ENCODE measurements at places on chromosomes 2 and 18.

- no peak for DNase-seq
These were observed 12.2 kb downstream of the CXCR2 start for GRCh38 chr2:218138047-218138446.

DNA sequence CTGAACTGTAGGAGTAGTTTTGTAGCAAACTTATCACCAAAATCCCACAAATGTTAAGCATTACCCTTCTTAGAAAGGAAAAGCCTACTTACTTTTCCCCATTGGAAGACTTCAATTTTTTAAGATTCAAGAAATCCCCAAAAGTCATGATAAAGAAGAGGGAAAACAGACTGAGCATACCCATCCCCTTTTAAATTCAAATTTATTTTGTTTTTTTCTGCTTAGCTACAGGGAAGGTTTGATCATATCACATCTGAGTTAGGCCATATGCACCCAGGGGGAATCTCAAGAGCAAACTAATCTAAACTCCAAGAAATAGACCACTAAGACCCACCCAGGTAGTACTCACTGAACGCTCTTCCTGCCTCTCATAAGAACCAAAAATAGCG lies 174.6 kb downstream of the TGIF1 start:
- DNase-seq: no peak

DNA sequence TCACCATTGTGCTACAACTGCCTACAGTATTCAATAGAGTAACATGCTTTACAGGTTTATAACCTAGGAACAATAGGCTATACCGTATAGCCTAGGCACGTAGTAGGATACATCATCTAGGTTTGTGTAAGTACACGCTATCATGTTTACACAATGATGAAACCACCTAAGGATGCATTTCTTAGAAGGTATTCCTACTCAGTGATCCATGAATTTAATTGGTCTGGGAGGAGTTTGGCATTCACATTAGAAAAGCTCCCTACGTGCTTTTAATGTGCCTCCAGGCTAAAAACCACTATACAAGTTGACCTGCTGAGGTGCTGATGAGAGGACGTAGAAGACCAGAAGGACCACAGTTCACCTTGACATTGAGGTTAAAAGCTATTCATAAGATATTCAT lies 154.5 kb upstream of the LRRTM1 start:
- no peak for DNase-seq

DNA sequence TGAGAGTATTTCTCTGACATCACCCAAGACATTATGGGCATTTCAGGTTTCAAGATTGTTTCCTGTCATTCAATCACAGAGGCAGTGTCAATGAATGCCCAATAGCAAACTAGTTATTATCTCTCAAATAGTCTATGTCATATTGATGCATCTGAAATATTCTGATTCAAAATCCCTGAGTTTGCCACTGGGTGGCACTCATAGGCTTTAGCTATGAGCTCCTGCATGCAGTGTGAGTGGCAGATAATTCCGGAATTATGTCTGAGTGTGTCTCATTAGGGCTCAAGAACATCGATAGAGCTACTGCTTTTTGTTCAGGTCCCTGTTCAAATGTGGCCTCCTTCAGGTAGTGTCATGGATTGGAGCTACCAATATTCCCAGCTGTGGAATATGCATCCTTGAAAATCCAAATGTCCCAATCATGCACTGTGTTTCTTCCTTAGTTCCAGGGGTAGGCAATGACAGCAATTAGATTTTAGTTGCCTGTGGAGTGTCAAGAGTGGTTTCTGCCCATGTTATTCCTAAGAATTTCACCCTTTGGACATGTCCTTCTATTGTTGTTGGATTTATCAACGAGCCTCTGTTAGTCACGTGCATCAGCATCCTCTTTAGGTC lies 7.8 kb upstream of the OR6B3 start:
- peak; percentile 83 for DNase-seq

DNA sequence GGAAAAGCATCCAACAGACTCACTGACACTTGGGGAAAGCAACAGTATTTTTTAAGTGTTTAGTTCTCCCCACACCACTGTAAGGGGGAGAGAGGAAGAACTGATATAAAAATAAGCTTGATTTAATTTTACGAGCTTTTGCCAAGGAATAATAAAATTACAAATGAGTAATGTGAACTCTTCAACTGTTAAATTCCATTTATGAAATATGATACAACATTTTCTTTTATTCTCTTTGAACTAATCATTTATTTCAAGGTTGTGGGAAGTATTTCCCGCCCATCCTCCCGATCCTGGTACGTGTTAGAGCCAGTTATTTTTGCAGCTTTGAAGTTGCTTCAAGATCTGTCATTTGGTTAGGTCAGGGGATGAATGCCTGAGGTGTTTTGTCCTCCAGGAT lies 35.2 kb downstream of the WDPCP start:
- no peak for DNase-seq

DNA sequence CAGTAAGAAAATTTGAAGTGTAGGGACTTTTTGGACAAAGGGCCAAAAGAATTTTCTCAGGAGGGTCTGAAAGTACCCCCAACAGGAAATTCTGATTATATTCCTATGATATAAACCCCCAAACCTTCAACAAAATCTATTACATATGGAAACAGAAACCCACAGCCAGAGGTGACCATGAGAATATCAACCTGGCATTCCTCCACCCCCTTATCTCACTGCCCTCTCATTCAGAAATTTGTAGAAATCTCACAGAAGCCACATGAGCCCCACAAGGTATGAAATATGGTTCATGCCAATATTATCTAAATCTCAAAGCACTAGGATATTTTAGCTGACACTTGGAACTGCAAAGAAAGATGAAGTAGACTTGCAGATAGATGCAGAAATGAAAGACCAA lies 31.0 kb upstream of the RBBP8 start:
- DNase-seq: no peak

DNA sequence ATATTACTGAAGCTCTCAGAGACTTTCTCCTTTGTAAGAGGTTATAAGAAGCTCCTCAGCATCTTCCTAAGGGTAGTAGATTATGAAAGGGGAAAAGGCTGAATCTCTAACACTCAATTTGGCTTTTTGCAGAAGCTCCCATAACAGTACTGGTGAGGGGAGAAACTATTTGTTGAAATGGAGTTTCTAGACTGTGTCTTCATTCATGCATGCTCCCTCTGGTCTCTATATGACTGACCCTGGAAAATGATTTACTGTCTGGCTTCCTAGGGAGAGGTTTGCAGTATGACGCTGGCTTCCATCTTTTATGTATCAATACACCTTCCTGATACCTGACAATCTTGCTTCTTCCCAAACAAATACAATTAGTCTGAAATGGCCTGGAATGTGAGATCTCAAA lies 63.9 kb downstream of the LDAH start:
- DNase-seq: no peak

DNA sequence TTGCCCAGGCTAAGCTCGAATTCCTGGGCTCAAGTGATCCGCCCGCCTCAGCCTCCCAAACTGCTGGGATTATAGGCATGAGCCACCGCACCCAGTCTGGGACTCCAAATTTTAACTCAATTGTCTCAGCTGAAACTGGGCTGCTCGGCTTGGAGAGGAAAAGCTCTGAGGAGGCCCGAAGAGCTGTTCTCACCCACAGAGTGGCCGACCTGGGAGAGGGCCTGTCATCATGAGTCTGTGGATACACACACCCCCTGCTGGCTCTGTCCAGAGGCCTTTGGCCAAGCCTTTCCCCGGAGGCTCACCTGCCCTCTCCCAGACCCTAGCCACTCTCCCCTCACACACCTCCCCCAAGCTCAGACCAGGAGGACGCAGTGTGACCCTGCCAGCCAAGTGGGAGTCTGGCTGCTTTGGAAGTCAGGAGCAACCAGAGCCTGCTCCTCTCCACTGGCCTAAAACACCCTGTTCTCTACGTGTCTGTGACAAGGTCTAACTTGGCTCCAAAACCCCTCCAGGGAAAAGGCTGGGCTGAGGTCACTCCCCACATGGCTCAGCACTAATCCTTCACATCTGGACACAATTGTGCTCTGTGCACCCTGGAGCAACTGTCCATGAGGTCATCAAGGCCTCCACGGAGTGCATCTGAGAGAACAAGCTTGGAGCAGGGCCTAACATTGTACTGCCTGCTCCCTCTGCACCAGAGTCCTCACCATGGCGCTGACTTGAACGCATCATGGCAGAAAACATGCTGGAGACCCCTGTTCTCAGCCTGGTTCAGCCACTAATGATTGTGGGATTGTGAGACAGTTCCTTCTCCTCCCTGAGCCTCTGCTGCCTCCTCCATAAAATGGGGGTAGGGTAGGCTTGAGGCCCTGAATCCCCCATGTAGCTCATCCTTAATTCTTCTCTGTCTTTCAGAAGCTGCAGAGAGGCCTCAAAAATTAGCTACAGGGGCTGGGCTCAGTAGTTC lies 49.9 kb upstream of the RAB6C start:
- DNase-seq: no peak

DNA sequence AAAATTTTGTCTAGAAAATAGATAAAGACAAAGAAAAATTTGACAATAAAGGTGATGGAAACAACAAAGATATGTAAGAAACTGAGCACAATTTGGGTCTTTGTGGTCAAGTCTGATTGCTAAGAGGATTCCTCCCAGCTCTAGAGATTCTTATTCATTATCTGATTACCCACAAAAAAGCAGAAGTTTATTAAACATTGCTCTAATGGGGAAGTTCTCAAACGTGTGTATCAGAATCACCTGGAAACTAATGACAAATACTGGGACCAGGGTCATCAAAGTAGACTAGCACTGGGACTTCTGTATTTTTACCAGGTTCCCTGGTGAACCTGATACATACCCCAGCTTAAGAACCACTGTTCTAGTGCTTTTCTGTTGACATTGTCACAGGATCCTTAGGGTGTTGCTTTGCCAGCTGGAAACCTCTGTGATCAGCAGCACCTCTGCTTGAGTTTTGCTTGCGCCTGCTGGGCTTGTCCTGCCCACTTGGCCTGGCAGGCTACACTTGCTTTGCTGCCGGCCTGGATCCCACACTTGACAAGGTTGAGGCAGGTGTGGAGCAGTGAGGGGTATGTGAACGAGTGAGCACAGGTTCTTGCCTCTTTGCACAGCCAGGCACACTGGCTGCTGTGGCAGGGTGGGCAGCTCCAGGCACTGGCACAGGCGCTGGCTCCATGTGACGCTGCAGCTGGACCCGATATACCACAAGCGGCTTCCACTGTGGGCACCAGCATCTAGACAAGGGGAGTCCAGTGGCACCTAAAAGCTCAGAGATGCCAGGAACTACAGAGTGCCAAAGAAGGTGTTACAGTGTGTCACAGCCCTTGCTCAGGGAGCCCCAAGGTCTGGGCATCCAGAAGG lies 6.2 kb upstream of the GORASP2 start:
- peak; percentile 60 for DNase-seq

- peak; percentile 70 for DNase-seq
These were observed 70.3 kb downstream of the HAUS1 start for GRCh38 chr18:46174342-46175041.

GRCh38 chr18:55268151-55268601 lies 308.9 kb upstream of the CCDC68 start:
- no peak for DNase-seq

DNA sequence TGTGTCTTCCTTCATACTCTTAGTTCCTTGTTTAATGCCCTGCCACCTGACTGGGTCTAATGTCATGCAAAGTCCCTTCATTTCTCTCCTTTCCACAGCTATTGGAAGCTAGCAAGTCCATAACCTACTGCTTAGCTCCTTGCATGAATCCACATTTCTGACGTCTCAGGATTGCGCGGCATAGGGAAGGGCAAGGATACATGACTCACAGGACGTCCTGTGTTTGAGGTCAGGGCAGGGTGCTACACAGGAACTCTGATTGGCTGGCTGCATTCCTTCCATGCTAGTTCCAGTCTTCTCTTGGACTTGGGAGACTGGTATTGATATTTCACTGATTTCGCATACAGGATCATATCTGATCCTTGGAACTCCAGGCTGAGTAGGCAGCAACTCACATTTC lies 137.9 kb downstream of the CDH2 start:
- DNase-seq: no peak

DNA sequence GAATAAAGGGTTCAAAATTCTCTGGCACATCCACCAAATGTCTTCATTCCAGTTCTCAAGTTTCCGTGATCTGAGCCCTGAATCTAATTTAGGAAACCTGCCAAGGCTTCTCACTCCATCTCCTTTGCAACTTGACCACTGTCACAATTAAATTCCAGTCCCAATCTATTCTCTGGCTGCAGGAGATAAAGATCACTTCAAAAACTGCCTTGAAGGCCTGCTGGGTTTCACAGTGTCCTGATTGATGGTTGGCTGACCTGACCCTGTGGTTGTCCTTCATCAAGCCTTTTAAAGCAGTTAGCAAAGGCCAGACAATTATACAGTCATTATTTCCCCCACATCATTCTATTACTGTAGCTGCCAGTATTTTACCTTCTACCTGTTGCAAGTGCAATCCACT lies 60.3 kb upstream of the DNAJC10 start:
- DNase-seq: no peak

- no peak for DNase-seq
These were observed 370.4 kb downstream of the MTX2 start for GRCh38 chr2:176639671-176640070.

- DNase-seq: peak; percentile 93
These were observed at the start of gene TEKT4 for GRCh38 chr2:94871226-94872087. Gene TEKT4, plus strand, starts transcription at chr2:94871430. Its CDS starts 150 bp downstream, at chr2:94871580.

GRCh38 chr2:26461601-26462023 lies 16.3 kb downstream of the OTOF start:
- DNase-seq: no peak

DNA sequence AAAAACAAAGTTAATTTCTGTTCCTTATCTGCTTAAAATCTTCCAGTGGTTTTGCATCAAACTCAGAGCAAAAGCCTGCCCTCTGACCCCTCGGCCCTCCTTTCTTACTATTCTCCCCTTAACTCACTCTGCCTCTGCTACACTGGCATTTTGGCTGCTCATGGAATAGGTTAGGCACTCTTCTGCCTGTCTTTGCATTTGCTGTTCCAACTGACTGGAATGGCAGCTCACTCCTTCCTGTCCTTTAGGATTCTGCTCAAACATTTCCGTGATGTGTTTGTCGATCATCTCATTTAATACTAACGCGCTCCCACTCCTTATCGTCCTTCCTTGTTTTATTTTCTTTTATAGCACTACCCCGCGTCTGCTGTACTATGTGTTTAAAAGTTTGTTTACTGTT lies 815 bp downstream of the CEBPZ start:
- peak; percentile 35 for DNase-seq

GRCh38 chr2:65604246-65604645 lies 171.8 kb upstream of the SPRED2 start:
- peak; percentile 55 for DNase-seq

- no peak for DNase-seq
These were observed 91.1 kb downstream of the C2orf74 start for GRCh38 chr2:61253136-61253535.

- DNase-seq: no peak
These were observed 6.0 kb downstream of the RPIA start for GRCh38 chr2:88697370-88698026.

Data from DMS53 (cell line).